Activated CD4-positive, CD25-positive, alpha-beta regulatory T cell (primary cell): ENCODE measurements at places on chromosomes 2 and 18.

DNA sequence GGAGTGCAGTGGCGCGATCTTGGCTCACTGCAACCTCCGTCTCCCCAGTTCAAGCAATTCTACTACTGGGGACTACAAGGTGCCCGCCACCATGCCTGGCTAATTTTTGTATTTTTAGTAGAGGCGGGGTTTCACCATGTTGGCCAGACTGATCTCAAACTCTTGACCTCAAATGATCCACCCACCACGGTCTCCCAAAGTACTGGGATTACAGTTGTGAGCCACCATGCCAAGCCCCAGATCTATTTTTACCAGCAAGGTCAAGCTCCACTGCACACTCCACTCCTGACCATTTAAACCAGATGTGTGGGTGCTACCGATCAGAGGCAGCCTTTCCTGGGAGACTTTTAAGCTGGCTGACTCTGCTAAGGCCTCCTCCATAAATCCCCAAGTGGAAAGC, 67.5 kb upstream of the CD226 start:
- no peak for DNase-seq

- no peak for DNase-seq
Measured at GRCh38 chr2:65309699-65310098, 82.1 kb downstream of the ACTR2 start.

- DNase-seq = no peak
Measured at GRCh38 chr18:38444971-38445803, 879.6 kb upstream of the CELF4 start.

GRCh38 chr2:60439219-60439974, 114.1 kb downstream of the BCL11A start:
- no peak for DNase-seq

DNA sequence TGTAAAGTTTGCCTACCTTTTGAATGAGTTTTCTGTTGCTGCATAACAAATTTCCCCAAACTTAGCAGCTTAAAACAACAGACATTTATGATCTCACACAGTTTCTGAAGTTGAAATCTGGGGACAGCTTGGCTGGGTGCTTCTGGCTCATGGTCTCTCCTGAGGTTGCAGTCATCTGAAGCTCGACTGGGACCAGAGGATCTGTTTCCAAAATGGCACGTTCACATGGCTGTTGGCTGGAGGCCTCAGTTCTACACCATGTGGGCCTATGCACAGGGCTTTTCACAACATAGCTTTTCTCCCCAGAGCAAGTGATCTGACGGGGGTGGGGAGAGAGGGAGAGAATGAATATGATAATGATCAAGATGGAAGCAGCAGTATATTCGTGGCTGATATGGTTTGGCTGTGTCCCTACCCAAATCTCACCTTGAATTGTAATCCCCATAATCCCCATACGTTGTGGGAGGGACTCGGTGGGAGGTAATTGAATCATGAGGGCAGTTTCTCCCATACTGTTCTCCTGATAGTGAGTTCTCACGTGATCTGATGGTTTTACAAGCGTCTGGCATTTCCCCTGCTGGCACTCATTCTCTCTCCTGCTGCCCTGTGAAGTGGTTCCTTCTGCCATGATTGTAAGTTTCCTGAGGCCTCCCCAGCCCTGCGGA, 3.5 kb downstream of the RALB start:
- DNase-seq = no peak

DNA sequence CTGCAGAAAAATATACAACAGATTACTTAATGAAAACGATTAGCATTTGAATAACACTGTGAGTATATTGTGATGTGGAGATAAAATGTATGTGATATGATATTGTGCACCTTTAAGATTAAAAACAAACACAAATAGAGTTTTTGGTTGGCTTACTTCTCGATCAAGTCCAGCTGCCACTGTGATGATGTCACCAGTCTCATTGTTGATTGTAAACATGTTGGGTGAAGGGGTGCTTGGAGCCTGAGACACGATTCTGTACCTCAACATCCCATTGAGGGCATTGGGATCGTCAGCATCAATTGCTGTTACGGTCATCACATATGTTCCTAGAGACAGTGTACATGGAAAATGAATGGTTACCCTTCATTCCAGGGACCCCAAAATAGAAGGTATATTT, 174.1 kb downstream of the CDH2 start:
- no peak for DNase-seq

GRCh38 chr2:221779614-221780067, 207.5 kb upstream of the EPHA4 start:
- no peak for DNase-seq

DNA sequence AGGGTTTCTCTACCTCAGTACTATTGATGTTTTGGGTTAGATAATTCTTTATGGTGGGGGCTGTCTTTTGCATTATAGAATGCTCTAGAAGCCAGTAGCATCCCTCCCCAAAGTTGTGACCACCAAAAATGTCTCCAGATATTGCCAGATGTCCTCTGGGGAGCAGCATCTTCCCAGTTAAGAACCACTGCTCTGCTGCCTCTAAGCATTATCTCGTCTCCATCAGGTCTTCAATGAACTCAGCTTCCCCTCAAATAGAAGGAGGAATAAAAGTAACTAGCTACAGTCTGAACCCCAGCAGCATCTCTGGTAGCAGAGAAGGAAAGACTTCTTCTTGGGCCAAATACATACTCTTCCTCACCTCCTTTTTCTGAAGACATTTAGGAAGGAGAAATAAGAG, 244.1 kb downstream of the AGPS start:
- no peak for DNase-seq

- DNase-seq = no peak
Measured at GRCh38 chr2:191878548-191879279, 31.8 kb upstream of the CAVIN2 start.

DNA sequence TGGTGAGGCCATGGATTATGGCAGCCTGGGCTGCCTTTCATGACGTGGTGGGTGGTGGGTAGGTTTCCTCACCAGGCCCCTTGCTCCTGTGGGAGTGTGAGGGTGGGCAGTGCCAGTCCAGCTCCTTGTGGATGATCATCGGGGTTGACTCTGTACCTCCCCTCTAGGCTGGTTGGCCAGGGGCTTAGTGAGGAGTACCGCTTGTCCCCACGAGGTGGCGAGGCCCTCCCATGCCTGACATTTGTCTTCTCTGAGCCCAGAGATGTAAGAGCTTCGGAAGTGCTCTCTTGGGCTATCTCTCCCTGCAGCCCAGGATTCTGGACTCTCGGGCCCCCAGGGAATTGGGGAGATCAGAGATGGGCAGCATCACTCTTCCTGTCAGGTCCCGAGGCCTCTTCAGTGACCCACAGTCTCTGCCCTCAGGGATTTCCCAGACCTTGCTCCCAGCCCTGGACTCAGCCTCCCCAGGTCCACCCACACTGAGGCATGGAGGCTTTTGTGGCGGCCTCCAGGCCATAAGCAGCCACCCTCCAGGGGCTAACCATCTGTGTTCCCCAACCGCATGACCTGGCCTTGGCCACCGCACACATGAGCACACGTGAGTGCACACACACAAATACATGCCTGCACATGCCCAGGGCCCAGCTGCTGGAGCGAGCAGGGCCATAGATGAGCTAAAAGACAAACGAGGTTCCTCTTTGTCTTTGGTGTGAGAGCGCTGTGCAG, 6.5 kb downstream of the SPR start:
- no peak for DNase-seq

DNA sequence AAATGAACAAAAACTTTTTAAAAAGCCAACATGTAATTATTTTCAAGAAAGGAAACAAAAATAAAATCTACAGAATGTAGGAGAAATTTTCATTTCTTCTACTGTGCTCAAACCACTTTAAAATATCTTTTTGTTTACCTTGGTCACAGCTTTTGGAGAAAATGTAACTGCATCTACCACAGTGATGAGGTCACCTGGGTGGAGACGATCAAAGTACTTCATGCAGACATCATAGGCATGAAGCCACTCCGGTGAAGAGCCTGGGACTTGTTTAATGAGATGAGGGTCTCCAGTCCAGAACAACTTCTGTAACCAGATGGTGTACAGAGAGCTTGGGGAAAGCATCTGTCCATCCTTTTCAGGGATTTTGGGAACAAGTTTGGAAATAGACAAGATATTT, 285.8 kb downstream of the NBAS start:
- DNase-seq = no peak

GRCh38 chr2:102604769-102605168, 14.6 kb upstream of the SLC9A2 start:
- DNase-seq = no peak

- no peak for DNase-seq
Measured at GRCh38 chr18:22391407-22392345, 26.0 kb downstream of the CTAGE1 start.

DNA sequence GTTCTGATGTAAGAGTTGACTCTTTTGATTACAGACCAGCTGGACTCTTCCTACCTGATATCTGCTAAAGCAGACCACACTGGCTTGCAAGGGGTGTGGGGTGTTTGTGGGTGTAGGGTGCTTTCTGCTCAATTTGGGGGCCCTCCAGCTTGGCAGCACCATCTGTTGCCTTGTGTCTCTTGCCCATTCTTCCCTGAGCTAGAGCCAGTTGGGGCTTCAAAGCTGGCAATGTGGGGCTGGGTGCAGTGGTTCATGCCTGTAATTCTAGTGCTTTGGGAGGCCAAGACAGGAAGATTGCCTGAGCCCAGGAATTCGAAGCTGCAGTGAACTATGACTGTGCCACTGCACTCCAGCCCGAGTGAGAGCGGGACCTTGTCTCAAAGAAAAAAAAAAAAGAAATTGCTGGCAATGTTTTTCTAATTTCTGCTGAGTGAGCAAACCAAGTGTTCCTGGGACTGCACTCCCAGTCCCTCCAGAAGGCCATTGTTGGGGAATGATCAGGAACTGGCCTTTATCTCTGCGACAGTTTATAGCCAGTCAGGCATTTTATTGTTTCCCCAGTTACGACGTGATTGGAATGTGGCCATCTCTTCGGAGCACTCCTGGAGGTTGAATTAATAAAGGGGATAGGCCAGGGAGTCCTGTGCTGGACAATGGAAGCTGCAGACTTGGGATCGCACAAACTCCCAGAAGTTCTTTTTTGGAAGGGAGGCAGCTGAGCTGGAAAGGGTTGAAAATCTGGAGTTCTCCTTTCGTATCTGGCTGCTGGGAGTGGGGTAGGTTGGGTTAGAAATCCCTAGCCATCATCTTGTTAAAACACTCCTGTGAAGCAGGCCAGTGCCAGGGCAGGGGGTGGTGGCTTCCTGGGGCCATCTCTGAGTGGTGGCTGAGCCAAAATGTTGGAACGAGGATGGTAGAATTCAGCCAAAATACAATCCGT, 57.2 kb downstream of the LIPG start:
- DNase-seq = no peak

DNA sequence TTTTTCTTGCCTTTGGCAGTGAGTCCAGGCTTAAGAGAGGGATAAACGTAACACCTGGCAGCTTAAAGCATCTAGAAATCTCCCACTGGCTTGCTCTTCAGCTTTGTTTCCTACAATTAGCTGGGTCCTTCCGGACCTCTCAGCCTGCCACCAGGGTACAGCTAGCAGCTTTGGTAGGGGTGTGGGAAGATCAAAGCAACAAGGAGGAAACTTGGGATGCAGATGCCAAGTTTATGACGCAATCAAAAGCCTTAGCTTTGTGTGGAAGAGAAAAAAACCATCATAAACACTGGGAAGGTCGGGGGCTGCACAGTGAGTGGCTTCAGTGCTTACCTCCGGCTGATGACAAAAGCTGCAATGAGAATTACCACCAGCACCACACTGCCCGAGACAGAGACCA, 116.9 kb downstream of the EPHA4 start:
- no peak for DNase-seq

- DNase-seq = no peak
Measured at GRCh38 chr2:55309446-55309845, 40.4 kb upstream of the MTIF2 start.

- DNase-seq = no peak
Measured at GRCh38 chr2:168561991-168562390, 105.9 kb downstream of the CERS6 start.

- no peak for DNase-seq
Measured at GRCh38 chr2:70947556-70948184, 12.0 kb downstream of the ATP6V1B1 start.

DNA sequence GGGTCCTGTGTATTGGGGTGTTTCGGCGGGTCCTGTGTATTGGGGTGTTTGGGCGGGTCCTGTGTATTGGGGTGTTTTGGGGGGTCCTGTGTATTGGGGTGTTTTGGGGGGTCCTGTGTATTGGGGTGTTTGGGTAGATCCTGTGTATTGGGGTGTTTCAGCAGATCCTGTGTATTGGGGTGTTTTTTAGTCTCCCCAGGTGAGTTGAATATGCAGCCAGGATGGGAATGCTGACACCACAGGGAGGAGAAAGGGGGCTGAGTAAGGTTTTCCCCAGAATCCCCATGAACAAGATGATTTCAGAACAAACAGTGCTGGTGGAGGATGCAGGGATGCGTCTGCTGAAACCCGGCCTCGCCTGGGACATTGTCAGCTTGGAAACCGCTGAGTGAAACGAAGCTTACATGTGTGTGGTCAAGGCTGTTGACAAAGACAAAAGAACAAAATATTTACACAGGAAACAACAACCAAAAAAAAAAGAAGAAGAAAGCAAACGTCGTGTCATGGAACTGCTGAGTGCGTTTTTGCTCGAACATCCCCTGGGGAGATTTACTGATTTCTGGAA, 88.5 kb upstream of the ODC1 start:
- DNase-seq = no peak

DNA sequence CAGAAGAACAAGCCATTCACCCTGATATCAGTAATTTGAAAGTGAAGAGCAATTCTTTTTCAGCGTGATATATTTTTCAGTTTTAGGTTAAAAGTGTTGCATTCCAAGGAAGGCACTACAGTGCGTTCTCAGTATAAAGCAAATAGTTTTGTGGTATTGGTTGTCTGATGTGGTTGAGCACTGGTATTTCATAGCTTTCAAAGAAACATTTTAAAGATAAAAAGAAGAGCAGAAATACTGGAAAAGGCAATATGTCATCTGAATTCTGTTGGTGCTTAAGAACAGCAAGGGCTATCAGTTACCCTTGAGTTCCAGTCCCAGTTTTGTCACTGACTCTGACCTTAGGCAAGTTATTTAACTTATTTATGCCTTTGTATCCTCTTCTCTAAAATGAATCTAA, 191.6 kb downstream of the BABAM2 start:
- no peak for DNase-seq

DNA sequence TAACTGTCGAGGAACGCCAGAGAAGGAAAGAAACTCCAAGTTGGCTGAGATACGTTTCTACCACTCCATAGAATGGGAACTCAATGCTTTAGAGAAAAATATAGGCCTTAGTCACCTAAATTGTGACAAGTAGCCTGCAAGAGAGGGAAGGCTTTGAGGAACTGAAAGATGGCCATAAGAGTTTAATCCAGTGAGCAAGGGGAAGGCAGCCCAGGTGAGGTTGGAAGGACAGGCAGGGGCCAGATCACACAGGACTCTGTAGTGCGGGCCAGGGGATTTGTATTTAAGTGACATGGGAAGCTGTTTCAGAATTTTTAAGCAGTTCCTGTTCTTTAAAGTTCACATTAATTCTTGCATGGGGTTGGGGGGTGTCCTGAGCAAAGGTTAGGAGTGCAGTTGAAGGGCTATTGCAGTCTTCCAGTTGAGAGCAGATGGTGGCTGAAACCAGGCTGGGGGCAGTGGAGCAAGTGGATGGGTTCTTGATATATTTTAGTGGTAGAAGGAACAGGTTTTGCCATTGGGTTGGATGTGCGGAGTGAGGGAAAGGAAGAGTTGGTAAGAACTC, 138.9 kb upstream of the PELI1 start:
- DNase-seq = no peak
